ENCODE measurements at places on chromosomes 3 and 15.

GRCh38 chr3:134829721-134830120, 34.7 kb downstream of the EPHB1 start:
- DNase-seq: no peak

DNA sequence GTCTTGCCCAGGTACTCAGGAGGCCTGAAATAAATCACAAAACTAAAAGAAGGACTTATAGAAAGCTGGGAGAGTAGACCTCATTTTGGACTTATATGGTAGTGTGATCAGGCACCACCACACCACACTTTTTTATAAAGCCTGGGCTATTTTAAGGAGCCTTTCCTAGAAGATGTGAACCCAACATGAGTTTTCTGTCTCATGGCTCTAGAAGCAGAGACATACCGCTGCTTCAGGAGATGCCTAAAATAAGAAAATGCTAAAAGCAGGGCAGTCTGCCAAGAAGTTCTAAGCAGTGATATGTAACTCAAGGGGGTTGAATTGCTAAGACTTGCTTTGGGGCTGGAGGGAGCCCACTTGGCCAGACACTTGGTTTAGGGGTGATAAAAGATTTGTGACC, 49.6 kb downstream of the SUMF1 start:
- no peak for DNase-seq

DNA sequence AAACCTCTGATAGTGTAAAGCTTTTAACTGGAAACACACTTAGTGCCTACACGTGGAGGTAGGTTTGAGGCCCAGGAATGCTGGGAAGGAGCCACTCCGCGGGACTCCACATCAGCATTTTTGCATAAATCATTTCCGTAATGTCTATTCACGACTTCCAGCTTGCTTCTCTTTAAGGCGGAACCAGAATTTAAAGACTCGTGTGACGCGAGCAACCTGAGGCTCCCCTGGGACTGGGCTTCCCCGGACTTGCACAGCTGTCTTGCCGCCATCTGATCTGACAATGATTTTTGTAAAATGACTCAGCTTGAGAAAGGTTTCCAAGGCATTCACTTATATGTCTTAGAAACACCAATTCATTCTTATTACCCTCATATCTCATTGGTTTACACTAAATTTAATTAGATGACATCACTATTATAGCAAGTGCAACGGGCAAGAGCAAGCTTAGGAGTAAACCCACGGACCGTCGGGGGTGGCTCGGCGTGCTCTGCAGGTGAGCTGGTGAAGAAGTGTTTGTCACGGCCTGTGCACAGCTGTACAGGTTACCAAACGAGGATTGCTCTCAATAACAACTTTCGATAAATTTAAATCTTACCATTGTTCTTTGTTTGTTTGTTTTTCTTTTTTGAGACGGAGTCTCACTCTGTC, 95.2 kb downstream of the CHSY1 start:
- no peak for DNase-seq

GRCh38 chr3:87621667-87622066, 345.3 kb upstream of the POU1F1 start:
- DNase-seq: no peak

DNA sequence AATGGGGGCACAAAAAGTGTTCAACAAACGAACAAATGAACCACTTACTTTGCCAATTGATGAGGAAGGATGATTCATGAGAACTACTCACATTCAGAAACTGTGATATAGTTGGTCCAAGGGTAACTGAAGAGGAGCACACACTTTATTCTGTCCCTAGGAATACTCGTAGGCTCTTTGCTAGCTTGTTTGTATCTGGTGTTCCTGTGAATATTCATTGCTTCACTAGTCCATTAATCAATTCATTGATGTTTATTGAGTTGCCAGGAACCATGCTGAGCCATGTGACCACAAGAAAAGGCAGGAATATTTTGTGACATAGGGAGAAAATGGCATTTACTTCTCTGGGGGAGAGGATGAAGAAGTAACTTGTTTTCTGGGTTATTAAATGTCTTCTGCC, 338.3 kb downstream of the IL20RB start:
- no peak for DNase-seq

- no peak for DNase-seq
These were observed 236.7 kb downstream of the ADAMTSL3 start for GRCh38 chr15:83890587-83890986.

- DNase-seq: peak; percentile 94
These were observed 225.6 kb upstream of the ROPN1 start for GRCh38 chr3:124217542-124217941.

- peak; percentile 38 for DNase-seq
These were observed 150.8 kb upstream of the KCNMB2 start for GRCh38 chr3:178385280-178385952.

GRCh38 chr3:38002940-38003339, 12.4 kb downstream of the VILL start:
- no peak for DNase-seq

All from iPS-NIHi11 (cell line).